ENCODE measurements at places on chromosomes 12 and 14. TPM values are rescaled to one million over a fixed set of nuclear protein-coding genes. Genes with fewer than 3 reads are reported as not detected.

Gene SLC8A3
- total RNA-seq, result 1.3 TPM

Gene CFAP54
- 31.5 TPM for total RNA-seq

Gene ANO2
- total RNA-seq, result 96.8 TPM

Gene CLEC2A
- total RNA-seq, result not detected

Gene HPD
- total RNA-seq, result not detected

All from bladder microvascular endothelial cell (primary cell).